ENCODE measurements at places on chromosomes 7 and 10. TPM values are rescaled to one million over a fixed set of nuclear protein-coding genes. Genes with fewer than 3 reads are reported as not detected.

- no peak for DNase-seq
Observed at GRCh38 chr10:20970044-20970443, 72.9 kb upstream of the NEBL start.

GRCh38 chr10:36367362-36367761 is 725.3 kb upstream of the FZD8 start:
- DNase-seq: no peak

DNA sequence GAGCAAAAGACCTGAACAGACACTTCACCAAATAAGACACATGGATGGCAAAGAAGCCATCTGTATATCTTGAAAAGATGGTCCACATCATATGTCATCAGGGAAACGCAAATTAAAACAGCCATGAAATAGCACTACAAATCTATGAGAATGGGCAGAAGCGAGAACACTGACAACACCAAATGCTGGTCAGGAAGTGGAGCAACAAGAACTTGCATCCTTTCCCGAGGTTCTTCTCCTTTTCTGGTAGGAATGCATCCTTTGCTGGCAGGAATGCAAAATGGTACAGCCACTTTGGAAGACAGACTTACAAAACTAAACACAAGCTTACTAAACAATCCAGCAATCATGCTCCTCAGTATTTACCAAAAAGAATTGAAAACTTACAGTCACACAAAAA is 60.0 kb downstream of the PIK3AP1 start:
- no peak for DNase-seq

GRCh38 chr10:106268000-106268399 is 896.5 kb downstream of the SORCS1 start:
- no peak for DNase-seq

Gene GPR26
- total RNA-seq: not detected
